ENCODE measurements at places on chromosomes 2 and 18.

DNA sequence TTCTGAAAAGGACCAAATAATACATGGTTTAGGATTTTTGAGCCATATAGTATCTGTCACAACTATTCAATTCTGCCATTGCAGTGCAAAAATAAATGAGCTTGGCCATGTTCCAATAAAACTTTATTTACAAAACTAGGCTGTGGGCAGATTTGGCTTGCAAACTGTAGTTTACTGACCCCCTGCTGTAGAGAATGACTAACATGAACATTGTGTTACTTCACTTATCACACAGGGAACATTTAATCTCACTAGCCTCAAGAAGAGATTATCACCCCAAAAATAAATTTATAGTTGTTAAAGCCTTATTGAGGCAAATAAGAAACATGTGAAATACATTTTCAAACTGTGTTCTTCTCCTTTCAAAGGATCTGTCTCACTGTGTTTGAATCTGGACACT lies 766.2 kb downstream of the MBD2 start:
- DNase-seq: no peak

GRCh38 chr2:132478461-132479105 lies 62.0 kb downstream of the GPR39 start:
- DNase-seq: no peak

GRCh38 chr18:48949050-48949605 lies 1.6 kb downstream of the SMAD7 start:
- DNase-seq: peak; percentile 73

GRCh38 chr2:70960833-70961647 lies 17.4 kb upstream of the ANKRD53 start:
- DNase-seq: no peak

DNA sequence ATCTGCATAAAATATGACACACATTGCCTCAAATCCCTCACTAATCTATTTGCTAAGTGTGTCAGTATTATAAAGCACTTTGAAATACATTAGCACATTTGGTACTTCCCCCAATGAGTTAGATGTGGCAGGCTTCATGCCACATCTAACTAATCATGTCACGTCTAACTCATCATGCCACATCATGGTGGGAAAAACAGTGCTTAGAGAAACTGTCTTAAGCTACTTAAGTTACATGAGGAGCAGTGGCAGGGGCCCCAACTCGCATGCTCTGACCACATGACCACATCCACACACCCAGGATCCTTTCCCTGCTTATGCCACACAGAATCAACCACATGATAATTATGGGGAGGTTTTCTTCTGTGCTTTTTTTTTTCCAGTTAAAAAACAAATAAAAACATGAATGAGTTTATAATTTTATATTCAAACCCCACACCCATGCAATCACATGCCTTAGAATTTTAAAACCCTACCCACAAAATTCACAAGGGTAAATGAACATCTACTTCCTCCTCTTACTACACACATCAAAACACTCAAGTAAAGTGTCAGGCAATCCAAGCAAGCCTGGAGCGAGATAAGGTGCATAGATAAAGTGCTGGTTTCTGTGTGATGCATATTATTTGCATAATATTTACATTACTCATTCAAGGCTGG lies 1.6 kb downstream of the ABCA12 start:
- no peak for DNase-seq

- DNase-seq: no peak
Observed at GRCh38 chr2:86123328-86123925, 17.4 kb downstream of the PTCD3 start.

- DNase-seq: no peak
Observed at GRCh38 chr2:190105554-190105953, 43.0 kb upstream of the MSTN start.

All from lower lobe of right lung (tissue), 2 donors.